ENCODE measurements at places on chromosomes 3 and 15. TPM values are rescaled to one million over a fixed set of nuclear protein-coding genes. Genes with fewer than 3 reads are reported as not detected.

GRCh38 chr3:6825524-6825923 lies 35.4 kb upstream of the GRM7 start:
- no peak for DNase-seq

GRCh38 chr3:49716691-49717210 lies 2.7 kb downstream of the AMIGO3 start:
- no peak for DNase-seq

GRCh38 chr3:120353463-120353862 lies 4.3 kb upstream of the LRRC58 start:
- no peak for DNase-seq

GRCh38 chr3:29827756-29828155 lies 546.9 kb downstream of the RBMS3 start:
- no peak for DNase-seq

GRCh38 chr3:36686516-36686915 lies 77.8 kb downstream of the DCLK3 start:
- DNase-seq = no peak

DNA sequence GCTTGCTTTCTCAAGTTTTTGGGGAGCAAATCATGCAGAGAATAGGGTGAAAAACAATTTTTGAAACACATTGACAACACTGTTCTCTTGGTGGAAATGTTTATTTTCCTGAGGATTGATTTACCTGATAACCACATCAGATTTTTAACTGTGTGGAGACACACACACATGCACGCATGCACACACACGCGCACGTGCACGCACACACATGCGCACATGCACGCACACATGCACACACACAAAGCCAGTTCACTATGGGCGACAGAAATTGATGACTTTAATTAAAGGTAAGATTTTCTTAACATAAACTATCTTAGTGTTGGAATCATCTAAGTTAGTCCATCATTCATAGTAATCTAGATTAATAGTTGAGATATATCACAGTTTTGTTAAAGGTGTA lies 15.3 kb downstream of the LMLN start:
- no peak for DNase-seq

DNA sequence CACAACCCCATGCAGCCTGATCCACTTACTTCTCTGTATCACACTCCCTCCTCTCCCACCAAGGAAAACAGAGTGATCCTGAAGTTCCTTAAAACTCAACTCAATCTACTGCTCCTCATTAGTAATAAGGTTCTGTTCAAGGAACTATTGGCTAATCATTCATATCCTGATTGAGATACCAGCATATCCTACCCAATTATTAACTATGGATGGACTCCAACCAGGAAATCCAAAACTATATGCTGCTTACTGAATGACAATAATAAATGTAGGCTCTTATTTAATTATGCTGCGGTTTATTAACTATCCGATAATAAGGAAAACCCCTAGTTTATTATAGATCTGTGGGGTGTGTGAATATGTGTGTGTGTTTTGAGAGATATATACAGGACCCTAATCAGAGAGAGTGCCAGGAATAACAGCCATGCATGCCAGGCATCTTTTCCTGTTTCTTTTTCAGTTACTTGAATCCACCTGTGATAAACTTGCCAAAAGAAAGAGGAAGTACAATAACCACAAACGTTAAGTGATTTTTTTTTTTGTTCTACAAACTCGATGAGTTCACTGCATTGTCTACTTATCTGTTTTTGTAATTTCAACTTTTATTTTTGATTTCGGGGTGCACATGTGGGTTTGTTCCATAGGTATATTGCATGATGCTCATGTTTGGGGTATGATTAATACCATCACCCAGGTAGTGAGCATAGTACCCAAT lies 1031.7 kb upstream of the CFAP20DC start:
- no peak for DNase-seq

GRCh38 chr3:8489278-8489792 lies 12.3 kb upstream of the LMCD1 start:
- no peak for DNase-seq

- DNase-seq = no peak
Observed at GRCh38 chr3:58638591-58638990, 28.0 kb downstream of the FAM3D start.

GRCh38 chr15:75672646-75673425 lies 25.1 kb downstream of the SNX33 start:
- peak; percentile 33 for DNase-seq

DNA sequence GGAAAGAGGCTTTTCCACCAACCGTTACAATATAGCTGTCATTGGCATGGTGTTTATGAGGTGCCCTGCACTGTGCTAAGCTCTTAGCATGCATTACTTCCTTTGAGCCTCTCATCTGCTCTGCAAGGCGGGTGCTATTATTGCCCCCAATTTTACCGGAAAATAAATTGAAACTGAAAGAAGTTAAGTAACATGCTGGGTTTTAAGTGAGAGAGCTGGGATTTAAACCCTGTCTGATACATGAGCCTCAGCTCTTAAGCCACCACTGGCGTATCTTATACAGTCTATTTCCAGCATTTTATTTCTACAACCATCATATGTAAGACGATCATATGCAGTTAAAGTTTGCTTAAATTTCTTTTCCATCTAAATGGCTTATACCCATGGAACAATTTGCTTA lies 81.6 kb downstream of the AGBL1 start:
- no peak for DNase-seq

DNA sequence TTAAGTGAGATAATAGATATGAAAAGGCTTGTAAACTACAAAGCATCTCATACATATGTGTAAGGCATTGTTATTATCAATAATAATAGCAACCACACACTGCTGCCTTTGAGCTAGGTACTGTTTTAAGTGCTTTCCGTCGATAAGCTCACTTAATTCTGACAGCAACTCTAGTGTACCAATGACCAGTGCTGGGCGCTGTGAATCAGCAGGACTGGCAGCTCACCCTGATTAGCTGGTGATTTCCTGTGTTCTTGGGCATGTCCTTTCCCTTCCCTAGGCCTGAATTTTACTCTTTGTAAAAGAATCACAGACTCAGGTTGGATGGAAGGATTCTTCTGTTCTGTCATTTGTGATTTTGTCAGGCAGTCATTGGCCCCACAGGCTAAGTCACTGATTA lies 215.6 kb downstream of the LPP start:
- no peak for DNase-seq

GRCh38 chr3:153219146-153219545 lies 57.1 kb downstream of the RAP2B start:
- DNase-seq = no peak

- peak; percentile 66 for DNase-seq
Observed at GRCh38 chr3:107938143-107938542, 152.7 kb downstream of the CD47 start.

GRCh38 chr3:16945330-16945729 lies 60.6 kb downstream of the PLCL2 start:
- DNase-seq = no peak

DNA sequence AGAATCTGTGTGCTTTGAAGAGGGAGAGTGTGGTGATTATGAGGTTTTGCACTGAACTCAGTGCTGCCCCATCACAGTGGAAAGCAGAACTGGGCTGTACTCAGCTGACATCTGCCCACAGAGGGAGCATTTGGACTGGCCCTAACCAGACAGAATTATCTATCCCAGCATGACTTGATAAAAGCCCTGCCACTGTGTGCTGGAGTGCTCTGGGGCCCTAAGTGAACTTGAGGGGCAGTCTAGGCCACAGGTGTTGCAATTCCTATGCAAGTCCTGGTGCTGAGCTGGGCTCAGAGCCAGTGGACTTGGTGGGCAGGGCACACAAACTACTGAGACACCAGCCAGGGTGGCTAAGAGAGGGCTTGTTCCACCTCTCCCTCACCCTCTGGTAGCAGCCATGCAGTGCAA lies 269.2 kb upstream of the CTNNB1 start:
- DNase-seq = no peak

- DNase-seq = peak; percentile 92
Observed at GRCh38 chr15:34588046-34588674, 4.7 kb upstream of the GOLGA8B start.

DNA sequence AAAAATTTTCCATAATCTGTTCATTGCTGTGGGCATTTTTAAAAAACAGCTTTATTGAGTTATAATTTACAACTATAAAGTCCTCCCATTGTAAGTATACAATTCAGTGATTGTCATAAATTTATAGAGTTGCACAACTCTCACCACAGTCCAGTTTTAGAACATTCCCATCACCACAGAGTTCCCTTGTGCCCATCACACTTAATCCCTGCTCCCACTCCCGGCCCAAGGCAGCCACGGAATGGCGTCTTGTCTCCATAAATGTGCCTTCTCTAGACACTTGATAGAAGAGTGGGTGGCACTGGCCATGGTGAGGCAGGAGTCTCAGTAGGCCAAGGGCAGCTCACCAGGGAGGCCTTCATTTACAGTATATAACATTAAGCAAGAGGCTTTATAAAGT lies 6.3 kb downstream of the TSEN2 start:
- no peak for DNase-seq

Gene SLC15A2
- polyA plus RNA-seq = 9.0 TPM

Gene TOMM70
- polyA plus RNA-seq = 27.6 TPM

Gene UBR1
- 6.0 TPM for polyA plus RNA-seq

Gene CD200
- polyA plus RNA-seq = 8.5 TPM

Gene GOLGA8S
- 0.13 TPM for polyA plus RNA-seq

All from kidney (tissue), 22 donors.